ENCODE measurements at places on chromosomes 11 and 22. TPM values are rescaled to one million over a fixed set of nuclear protein-coding genes. Genes with fewer than 3 reads are reported as not detected.

The ASCL2 gene
- 0.38 TPM for total RNA-seq

The FGF19 gene
- total RNA-seq = not detected

The ZBTB16 gene
- total RNA-seq = 7.2 TPM

DNA sequence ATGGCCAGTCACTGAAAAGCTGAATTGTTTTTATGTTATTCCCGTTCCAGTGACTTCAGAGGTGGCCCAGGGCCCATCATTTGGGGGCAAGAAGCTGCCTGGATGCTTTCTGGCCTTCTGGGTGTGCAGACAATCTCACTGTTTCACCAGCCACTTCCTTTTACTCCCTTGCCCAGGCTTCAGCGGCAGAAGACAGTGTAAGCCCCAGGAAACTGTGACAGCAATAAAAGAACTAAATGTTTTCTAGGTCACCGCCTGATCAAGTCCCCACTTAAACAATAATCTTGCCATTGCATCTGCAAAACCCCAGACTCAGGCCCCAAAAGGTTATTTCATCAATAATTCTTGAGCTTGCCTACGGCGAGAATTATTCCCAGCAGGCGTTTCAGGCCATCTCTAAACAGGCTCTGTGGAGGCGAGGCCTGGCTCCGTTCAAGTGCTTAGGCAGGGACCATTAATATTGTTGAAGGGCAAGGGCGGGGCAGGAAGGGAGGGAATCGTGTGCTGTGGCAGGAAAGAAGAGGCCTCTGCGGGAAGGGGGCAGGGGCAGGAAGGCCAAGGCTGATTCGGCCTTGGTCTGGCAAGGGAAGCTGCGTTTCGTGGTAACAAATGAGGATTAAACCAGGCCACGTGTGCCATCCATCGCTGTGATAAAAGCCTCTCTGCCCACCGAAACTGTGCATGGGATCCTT, 252.3 kb downstream of the KIRREL3 start:
- no peak for DNase-seq
- H3K4me1 ChIP-seq = no peaks in the 10 kb centered on the region
- H3K4me3 ChIP-seq = no peak overlapping the region
- no peak overlapping the region for H3K27ac ChIP-seq
- no peaks in the 10 kb centered on the region for H3K27me3 ChIP-seq
